Stimulated activated CD4-positive, alpha-beta T cell treated with anti-CD3 and anti-CD28 coated beads, Interleukin-15, amount 100 ng/mL, for 48 hours (primary cell): ENCODE measurements at places on chromosomes 2 and 18.

GRCh38 chr18:12640881-12641200, 17.1 kb downstream of the SPIRE1 start:
- no peak for DNase-seq

DNA sequence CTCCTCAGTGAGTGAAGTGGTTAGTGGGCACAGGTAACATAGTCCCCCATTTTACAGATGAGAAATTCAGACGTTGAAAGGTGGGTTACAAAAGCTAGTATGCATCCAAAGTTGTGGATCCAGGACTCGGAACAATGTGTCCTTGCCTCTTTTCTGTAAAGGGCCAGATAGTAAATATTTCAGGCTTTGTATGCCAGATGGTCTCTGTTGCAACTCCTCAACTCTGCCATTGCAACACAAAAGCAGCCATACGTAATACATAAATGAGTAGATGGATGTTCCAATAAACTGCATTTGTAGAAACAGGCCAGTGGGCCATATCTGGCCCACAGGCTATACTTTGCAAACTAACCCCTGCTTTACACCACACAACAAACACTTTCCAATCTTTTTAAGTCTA, 166.6 kb upstream of the PKDCC start:
- no peak for DNase-seq

- no peak for DNase-seq
Observed at GRCh38 chr2:84649487-84650142, 133.3 kb downstream of the DNAH6 start.

GRCh38 chr2:54208364-54209240, 47.4 kb downstream of the TSPYL6 start:
- DNase-seq = no peak

GRCh38 chr2:71348302-71348701, 16.7 kb downstream of the ZNF638 start:
- no peak for DNase-seq

GRCh38 chr2:196959734-196960338, 33.3 kb upstream of the PGAP1 start:
- no peak for DNase-seq

- DNase-seq = no peak
Observed at GRCh38 chr18:58313491-58314032, 269.5 kb downstream of the NEDD4L start.

GRCh38 chr2:164910101-164910899, 45.0 kb downstream of the SLC38A11 start:
- no peak for DNase-seq

DNA sequence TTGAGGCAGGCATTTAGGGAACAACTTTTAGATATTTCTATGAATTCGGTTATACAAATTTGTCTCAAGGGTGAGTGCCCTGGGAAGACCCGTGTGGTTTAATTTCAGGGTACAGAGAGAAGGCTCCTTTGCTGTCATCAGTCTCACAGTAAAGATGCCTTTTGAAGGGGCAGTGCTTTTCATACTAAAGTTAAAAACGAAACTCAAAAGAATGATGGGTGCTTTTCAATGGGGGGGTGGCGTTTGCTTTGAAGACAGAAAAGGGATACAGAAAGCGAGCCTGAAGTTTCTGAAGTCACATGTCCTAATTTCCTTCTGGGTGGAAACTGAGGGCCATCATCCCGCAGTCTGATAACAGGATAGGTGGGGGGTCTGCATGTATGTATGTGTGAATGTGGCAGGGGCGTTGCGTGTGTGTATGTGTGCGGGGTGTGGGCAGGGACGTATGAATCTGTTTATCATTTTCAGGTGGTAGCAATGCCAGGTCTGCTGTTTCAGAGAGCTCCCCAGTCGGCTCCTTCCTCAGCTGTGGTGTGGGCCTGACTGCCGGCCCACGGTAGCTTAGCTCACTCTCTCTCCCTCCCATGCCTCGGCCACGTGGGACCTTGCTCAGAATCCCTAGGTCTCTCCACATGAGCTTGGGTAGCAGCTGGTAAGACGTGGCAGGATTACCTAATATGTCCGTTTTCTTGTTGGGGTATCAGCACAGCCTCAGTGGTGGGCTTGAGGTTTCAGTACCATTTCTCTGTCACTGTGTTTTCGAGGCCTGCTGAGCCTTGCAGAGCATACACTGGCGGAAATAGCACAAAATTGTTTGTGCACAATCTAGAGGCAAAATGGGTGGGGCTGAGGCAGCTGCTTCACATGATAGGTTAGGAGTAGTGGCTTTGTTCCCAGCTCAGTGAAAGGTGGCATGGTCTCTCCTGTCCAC, 32.7 kb downstream of the ARHGAP25 start:
- DNase-seq = no peak

DNA sequence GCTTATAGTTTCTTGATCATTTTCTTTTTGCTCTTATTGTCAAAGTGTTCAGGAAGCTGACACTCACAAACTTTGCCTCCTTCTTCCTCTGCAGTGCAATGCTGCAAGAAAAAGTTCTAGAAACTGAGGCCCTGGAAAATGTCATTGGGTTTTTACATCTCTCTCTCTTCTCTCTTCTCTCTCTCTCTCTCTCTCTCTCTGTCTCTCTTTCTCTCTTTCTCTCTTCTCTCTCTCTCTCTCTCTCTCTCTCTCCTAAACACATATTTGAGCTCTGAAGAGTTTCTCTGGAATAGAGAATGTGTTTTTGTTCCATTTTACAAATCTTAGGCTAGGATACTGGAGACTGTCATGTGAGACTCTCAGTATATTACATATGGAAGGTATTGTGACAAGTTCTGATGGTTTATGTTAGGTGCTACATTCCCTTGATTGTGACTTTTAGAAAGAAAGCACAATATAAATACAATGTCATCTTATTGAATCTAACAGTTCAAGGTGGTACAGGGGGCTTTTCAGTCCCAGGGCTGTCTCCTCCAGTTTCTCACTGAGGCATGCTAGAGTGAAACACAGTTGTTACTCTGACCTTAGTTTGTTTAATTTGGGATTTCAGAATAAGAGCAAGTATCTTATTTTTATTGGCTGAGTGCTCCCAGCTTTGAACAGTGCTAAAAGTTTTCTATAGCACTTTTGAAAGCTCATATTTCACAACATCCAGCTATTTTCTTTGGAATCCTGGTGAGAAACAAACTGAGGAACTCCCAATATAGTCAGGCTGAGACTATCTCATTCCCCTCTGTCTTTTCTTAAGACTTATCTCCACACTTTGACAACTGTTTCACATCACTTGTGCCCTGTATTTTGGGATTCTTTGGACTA, 41.4 kb upstream of the EHBP1 start:
- DNase-seq = no peak

DNA sequence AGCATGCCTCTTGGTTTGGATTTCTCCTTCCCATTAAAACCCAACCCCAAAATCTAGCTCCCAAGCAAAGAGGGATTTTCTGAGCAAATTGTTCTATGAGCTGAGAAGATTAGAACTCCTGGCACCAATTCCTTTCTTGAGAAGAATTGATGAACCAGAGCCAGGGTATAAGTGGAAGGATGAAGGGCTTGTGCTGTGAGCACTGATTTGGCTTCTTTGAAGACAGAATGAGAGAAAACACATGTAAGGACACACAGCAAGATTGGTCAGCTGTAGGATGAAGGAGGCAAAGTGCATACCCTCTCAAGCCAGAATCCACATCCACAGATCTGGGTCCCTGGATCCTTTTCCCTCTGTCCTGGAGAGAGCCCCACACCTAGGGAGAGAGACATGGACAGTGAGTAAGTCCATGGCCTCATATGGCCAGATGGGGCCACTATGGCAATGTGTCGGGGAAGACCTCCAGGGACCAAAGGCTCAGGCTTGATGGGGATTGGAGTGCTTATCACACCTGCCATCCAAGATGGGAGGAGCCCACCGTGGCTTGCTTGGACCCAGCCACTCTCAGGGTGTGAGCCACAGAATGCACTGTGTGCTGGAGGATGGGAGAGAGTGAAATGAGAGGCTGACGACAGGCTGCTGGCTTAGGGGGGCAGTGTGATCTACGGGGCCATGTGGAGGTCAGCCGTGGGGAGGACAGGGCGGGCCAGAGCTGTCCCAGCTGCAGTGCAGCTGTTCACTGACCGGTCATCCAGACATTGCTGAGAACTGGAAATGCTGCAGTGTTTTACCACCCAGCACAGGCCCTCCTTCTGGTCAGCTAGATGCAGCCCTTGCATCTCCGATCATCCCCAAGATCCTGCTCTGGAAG, 339.8 kb downstream of the CYP26B1 start:
- DNase-seq = no peak

DNA sequence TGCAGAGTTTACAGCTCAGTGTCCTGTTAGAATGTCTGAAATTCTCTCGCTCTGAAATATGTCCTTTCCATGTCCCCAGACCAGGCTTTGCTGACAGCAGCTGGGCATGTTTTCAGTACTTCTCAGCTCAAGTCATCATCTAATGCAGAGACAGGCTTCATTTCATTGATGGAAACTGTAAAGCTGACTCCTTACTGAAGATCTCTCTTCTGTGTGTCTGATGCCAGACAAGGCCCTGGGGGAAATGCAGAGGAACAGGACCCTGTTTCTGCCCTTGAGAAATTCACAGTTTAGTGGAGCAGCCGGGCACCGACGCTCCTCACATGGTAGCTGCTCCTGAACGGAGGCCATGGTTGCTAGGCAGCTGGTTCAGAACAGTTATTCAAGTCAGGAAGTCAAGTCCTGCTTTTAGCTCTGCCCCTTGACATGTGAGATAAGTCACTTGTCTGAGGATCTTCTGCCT, 24.6 kb upstream of the FZD7 start:
- no peak for DNase-seq

DNA sequence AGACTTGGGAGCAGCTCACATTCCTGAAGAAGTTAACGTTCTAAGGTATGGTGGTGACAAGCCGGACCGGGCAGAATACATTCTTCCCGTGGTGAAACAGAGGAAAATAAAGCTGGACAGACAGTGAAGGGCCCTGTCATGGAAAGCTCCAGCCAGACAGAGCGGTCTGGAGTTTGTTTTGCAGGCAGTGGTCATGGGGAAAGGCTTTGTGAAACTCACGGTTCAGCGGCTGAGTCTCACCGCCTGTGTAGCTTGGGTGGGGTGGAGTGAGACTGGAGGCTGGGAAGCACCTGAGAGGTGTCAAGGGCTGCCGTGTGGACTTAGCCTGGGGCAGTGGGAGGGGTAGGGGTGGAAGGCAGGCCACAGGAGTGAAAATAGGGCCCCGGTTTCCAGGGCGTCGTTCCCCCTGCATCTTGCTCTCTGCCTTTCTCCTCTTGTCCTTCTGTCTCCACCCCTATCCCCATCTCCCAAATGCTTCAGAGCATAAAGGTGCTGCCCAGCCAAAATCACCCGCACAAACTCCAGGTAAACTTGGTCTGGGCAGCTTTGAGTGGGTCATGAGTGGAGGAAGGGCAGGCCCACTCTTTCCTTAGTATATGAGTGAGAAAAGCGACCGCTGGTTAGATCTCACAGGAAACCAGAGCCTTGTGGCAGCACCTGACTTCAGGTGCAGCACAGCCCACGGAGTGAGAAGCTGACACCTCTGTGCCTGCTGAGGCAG, 11.4 kb upstream of the SLC20A1 start:
- DNase-seq = no peak

DNA sequence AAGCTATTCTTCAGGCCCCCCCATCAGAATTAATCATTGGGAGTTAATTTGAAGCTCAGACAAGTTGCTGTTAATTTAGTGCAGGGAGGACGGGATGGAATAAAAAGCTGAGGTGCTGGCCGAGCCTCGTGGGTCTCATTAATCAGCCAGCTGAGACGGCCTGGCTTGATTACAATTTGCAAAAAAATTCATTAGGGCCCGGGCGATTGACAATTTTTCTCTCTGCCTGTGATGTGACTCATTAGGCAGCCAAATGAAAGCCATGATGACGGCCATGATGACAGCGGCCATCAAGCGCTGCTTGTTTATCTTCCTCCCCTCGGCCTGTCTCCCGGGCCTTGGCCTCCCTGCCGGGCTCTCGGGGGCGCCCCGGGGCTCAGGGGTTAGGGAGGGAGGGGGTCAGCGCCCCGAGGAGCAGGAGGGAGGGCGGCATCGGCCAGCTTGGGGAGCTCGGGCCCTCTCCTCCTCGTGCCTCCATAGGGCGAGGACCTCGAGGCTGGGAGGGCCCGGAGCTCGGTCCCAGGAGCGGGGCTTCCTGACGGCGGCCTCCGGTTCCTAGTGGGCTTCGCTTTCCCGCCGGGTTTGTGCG, 5.2 kb downstream of the GBX2 start:
- DNase-seq = no peak

DNA sequence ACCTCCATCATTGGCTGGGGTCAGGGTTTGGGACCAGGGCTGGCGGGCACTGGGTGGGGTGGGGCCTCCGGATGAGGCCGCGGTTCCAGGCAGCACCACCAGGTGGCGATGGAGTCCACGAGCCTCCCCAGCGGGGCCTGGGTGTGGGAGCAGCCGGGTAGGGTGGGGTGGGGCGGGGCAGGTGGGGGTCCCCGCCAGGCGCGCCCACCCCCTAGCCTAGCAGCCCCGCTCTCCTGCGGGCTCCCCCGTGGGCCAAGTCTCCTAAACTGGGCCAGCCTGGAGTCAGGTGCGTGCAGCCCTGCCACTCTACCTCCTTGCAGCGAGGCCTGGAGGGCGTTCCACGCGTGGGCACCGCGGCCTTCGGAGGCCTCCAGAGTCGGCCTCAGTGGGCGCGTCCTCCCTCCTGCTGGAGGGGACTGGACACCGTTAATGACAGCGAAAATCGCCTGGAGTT, 187.5 kb downstream of the TWIST2 start:
- peak; percentile 19 for DNase-seq

GRCh38 chr2:179771791-179772190, 89.6 kb downstream of the ZNF385B start:
- DNase-seq = no peak

- no peak for DNase-seq
Observed at GRCh38 chr2:30753630-30754029, 53.6 kb downstream of the CAPN13 start.

GRCh38 chr2:27369471-27370025, 590 bp downstream of the EIF2B4 start:
- DNase-seq = no peak

DNA sequence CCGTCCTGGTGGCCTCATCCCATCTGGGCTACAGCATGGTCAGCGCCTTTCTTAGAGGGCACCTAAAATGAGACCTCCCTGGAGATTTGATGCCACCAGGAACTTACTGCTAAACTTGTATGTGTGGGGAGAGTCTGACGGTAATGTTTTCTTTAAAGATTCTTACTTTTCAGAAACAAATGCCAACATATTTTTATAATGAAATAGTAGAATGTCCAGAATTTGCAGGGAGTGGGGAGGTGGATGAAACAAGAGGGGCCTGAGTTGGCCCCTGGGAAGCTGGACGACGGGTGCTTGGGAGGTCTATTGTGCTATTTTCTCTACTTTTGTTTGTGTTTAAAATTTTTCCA, 118.8 kb upstream of the CTDP1 start:
- no peak for DNase-seq

GRCh38 chr2:189050165-189050712, 76.1 kb downstream of the COL3A1 start:
- DNase-seq = no peak
